ENCODE measurements at places on chromosomes 6 and 20. TPM values are rescaled to one million over a fixed set of nuclear protein-coding genes. Genes with fewer than 3 reads are reported as not detected.

Gene PRRT1
- 2.0 TPM for total RNA-seq

GRCh38 chr6:66838764-66839163, 1131.7 kb upstream of the EYS start:
- DNase-seq: peak; percentile 6

DNA sequence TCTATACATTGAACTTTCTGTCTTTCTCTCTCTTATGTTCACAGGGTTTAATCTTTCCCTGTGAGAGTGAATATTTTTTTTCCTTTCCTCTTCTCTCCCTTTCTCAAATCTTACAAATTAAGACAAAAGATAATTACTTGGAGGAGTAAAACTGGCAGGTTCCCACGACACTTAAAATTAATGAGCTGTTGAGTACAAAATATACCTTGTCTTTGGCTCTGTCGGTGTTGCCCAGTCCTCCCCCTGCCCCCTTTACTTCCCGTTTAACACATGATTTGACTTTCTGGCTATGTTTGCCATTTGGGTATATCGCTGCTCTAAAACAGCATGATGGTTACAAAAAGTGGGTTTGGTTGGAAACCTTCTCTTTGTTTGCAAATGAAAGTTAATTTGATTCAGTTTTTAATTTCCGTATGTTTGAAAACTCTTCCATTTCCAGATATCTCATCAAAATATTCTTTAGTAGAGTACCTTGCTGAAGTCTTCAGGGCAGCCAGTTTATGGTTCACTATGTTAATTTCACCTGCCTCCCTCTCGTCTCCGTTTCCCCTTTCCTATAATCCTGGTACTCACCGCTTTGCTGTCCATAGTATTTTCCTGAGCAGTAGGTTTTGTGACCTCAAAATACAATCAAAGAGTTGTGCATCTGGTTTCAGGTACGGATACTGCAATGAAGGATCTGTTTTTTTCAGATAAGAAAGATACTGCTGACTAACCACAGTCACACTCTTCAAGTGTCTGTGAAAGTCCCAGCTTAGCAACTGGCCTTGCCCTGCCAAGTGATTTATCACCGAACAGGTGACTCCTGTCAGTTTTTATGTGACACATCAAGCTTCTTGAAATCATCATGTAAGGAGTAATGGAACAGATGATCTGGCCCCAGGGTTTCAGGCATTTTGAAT, 181.2 kb downstream of the DTNBP1 start:
- no peak for DNase-seq

DNA sequence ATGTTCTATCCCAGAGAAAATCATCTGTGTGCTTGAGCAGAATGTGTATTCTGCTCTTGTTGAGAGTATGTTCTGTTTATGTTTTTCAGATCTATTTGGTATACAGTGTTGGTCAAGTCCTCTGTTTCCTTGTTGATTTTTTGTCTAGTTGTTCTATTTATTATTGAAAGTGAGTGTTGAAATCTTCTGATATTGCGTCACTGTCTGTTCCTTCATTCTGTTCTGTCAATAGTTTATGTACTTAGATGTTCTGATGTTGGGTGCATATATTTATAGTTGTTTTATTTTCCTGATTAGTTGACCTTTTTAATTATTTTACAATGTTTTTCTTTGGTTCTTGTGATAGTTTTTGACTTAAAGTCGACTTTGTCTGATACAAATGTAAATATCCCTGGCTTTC, 458.7 kb upstream of the HSF2 start:
- no peak for DNase-seq

DNA sequence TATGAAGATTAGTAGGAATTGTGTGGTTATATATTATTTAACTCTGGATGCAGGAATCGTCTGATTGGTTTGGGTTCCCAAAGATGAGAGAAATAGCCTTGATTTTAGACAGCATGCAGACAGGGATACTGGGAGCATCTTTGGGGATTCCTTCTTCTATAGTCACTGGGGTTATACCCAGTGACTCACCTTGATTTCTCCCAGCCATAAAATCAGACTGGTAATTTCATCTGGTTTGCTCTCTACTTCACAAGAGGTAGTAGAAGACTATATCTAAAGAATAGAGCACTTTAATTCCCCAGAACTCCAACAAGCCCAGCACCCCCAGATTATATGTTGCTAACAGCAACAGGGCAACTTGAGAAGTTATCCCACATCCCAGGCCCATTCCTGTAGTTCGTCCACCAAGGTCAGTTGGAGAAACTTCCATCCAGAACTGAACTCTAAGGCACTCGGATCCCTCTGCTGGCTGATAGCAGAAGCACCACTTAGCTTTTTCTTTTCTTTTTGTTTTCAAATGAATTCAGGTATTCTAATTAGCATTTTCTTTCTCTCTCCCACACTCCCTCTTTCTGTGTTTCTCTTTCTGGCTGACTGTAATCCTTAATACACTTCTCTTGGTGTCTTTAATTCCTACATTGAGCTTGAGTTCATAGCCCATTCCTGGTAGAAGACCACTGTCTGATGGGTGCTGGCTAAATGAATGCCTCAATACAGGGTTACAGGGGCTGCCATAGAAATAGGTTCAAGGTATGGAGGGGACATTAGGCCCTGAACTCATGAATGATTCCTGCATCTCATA, 20.4 kb upstream of the EFHC1 start:
- DNase-seq: peak; percentile 75

GRCh38 chr6:166393535-166393823, 10.7 kb upstream of the MPC1 start:
- DNase-seq: no peak

Gene HAO1
- total RNA-seq: not detected

Gene DDX43
- 3.0 TPM for total RNA-seq

DNA sequence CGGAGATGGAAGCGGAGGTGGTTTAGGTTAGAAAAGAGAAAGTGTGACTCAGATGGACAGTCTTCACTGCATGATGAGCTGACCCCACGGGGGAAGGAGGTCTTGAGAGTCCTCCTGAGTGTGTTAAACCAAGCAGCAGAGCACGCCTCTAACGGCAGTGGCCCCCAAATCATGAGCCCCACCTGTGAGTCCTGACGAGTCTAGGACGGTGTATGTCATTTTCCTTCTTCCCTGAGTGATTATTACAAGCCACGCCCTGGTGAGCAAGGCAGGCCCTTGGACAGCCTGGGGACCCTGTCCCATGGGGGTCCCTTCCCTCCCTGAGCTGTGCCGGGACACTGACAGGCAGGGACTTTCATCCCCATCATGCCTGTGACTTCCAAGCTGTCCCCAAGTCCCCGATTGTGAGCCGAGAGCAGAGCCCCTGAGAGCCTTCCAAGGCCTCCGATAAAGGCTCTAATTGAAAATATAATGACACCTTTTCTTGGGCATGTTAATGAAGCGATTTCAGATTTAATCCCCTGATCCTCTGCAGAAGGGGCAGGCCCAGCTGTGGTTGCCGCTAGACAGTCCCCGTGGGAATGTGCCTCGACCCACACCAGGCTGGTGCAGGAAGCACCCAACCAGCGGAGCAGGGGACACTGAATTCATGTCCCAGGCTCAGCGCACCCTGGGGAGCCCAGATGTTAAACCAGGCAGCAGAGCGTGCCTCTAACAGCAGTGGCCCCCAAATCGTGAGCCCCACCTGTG, 320.1 kb downstream of the TAF4 start:
- no peak for DNase-seq

Gene ZNF831
- total RNA-seq: 0.86 TPM

- DNase-seq: no peak
Measured at GRCh38 chr6:160051390-160051789, 70.2 kb upstream of the SLC22A1 start.

DNA sequence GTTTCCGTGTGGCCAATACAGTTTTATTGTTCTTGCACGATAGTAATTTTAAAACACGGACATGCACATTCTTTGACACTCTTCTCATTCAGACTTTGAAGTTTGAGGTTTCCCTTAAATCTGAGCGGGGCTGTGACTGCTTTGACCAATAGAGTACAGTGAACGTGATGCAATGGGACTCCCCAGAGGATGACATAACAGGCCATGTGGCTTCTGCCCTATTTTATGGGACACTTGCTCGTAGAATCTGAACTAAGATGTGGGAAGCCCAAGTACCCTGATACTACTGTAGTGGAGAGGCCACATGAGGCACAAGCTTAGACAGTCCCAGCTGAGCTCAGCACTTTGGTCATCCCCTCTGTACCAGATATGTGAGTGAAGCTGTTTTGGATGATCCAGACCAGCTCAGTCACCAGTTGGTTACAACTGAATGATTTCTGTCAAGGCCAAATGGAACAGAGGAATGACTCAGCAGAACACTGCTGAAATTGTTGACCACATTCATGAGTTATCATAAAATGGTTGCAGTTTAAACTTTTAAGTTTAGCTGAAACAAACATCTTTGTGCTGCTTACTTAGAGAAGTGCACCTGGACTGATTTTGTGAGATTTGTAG, 279.4 kb downstream of the RFPL4B start:
- DNase-seq: no peak

Gene ARMC2
- 16.5 TPM for total RNA-seq

Gene JAG1
- 70.3 TPM for total RNA-seq

Gene OR2H1
- total RNA-seq: not detected

Gene VWA7
- 14.2 TPM for total RNA-seq

DNA sequence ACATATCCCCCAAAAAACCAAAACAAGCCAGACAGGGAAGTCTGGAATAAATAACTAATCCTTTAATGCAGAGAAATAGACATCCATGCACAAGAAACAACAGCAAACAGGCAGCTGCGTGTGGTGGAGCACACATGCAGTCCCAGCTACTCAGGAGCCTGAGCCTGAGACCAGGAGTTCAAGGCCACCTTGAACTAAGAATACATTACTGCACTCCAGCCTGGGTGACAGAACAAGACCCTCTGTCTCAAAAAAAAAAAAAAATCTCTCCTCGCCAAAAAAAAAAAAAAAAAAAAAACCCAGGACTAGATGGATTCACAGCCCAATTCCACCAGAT, 48.2 kb upstream of the SRSF6 start:
- no peak for DNase-seq

Gene PGBD1
- total RNA-seq: 5.8 TPM

Gene MYMX
- total RNA-seq: not detected

DNA sequence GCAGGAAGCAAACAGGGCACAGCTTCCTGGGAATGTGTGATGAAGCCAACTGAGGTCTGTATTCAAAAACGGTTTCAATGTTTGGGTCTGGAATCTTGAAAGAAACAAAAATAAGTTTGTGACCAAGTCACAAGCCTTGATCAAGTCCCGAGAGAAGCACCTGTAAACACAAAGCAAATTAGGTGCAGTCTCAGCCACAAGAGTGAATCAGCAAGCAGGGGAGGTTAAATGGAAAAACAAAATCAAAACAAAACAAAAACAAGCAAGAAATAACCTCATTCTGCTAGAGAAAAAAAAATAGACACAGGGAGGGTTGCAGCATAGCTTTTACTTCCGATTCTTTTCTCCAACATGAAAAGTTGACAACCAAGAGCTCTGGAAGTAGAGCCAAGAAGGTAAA, 201.7 kb downstream of the CLIC5 start:
- DNase-seq: no peak

Gene FAM162B
- total RNA-seq: 4.7 TPM

DNA sequence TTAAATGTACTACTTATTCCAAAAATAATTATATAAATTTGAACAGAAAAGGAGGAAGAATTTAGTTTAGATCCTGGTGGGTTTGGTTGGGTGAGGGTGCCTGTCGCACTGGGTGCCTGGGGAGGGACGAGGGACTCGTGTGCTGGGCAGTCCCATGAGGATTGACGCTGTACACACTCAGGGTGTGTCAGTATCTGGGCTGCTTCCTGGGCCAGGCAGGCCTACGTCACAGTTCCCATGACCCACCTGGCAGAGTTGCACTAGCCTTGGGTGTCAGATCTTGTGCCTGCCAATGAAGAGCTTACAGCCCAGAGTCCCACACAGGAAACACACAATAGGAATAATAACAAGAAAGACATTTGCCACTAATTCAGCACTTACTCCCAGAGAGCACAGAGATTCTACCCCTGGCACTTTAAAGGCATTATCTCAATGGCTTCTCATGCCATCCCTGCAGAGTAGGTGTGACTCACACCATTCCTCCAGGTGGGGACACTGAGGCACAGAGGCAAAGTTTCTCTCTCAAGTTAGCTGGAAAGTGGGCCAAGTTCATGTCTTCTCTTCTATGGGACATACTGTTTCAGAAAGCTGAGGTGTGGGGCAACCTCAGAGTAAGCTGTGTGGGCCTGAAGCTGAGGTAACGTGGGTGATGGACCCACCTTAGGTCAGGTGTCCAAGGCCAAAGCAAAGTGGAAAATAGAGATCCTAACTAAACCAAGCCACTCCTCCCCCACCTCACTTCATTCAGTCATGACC, 1.3 kb upstream of the SDCBP2 start:
- DNase-seq: no peak

Gene SEMG2
- not detected for total RNA-seq

DNA sequence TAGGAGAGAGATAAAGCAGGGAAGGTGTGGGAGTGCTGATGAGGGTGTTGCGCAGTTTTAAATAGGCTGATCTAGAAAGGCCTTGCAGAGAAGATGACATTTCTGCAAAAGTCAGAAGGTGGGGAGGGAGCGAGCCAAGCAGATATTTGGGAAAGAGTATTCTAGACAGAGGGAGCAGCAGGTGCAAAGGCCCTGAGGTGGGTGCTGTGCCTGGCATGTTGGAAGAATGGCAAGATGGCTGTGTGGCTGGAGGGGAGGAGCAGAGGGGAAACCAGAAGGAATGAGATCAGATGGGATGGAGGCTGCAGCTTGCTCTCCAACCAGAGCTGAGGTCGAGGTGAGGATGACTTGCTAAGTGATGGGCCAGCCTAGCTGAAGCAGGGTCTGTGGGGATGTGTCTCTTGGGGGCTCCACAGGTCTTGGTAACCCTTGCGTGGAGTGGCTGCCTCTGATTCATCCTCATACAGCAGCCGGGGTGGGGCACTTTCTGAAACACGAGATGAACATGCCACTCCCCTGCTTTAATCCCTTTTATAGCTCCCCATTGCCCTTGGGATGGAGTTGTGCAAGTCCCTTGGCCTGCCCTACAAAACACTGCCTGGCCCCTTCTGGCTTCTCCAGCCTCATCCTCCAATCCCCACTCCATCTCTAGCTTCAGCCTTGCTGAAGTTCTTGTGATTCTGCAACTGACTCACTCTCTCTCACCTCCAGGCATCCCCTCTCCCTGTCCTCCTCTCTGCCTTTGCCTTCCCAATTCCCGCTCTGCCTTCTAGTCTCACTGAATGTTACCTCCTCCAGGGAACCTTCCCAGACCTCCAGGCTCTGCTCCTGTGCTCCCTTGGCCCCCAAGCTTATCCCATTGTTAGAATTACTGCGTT, 94.1 kb downstream of the CDH22 start:
- no peak for DNase-seq

- no peak for DNase-seq
Measured at GRCh38 chr6:54913211-54913610, 66.6 kb downstream of the FAM83B start.

- DNase-seq: no peak
Measured at GRCh38 chr6:24405262-24405661, 2.5 kb downstream of the MRS2 start.

GRCh38 chr6:80156221-80156620, 49.8 kb downstream of the BCKDHB start:
- DNase-seq: no peak

- DNase-seq: peak; percentile 88
Measured at GRCh38 chr6:16206595-16207037, 31.8 kb upstream of the GMPR start.

- no peak for DNase-seq
Measured at GRCh38 chr6:130307752-130308361, 58.0 kb upstream of the TMEM200A start.
